ENCODE measurements at places on chromosomes 3 and 15. TPM values are rescaled to one million over a fixed set of nuclear protein-coding genes. Genes with fewer than 3 reads are reported as not detected.

The SLC25A26 gene
- total RNA-seq, result 26.9 TPM

The MUC4 gene
- not detected for total RNA-seq

The RGMA gene
- total RNA-seq, result 16.0 TPM

The ARNT2 gene
- total RNA-seq, result 2.3 TPM

The CYFIP1 gene
- total RNA-seq, result 35.3 TPM

The GOLGA6L4 gene
- 1.3 TPM for total RNA-seq

The SLC22A14 gene
- total RNA-seq, result not detected

The ATP2B2 gene
- 0.12 TPM for total RNA-seq

The TTLL3 gene
- total RNA-seq, result 11.8 TPM

The THSD4 gene
- 57.4 TPM for total RNA-seq

The HOMER2 gene
- total RNA-seq, result 38.2 TPM

The RBPMS2 gene
- 202 TPM for total RNA-seq

The GABRG3 gene
- total RNA-seq, result not detected

The TRH gene
- total RNA-seq, result not detected

The CYP1A2 gene
- not detected for total RNA-seq

The CRTC3 gene
- 31.2 TPM for total RNA-seq

The ZKSCAN7 gene
- 3.2 TPM for total RNA-seq

The CCDC71 gene
- 24.0 TPM for total RNA-seq

The GP9 gene
- total RNA-seq, result not detected

The COPS2 gene
- total RNA-seq, result 87.4 TPM

The WDR93 gene
- total RNA-seq, result 0.21 TPM

The CIDEC gene
- not detected for total RNA-seq

The CX3CR1 gene
- 2.1 TPM for total RNA-seq

The ZIC1 gene
- not detected for total RNA-seq

The FANCD2OS gene
- not detected for total RNA-seq

The KCNAB1 gene
- total RNA-seq, result 2.2 TPM

The GADL1 gene
- total RNA-seq, result 0.58 TPM

The RPUSD2 gene
- total RNA-seq, result 9.2 TPM

Data from heart left ventricle (tissue), 16 donors.